Aorta (tissue), 5 donors: ENCODE measurements at places on chromosomes 11 and 22. TPM values are rescaled to one million over a fixed set of nuclear protein-coding genes. Genes with fewer than 3 reads are reported as not detected.

The MGAT3 gene
- total RNA-seq = 2.5 TPM

The KRTAP5-8 gene
- total RNA-seq = 0.42 TPM

The GAS2 gene
- total RNA-seq = 2.1 TPM

The TTC36 gene
- 0.42 TPM for total RNA-seq

The ARAP1 gene
- total RNA-seq = 61.9 TPM

The MPZL3 gene
- total RNA-seq = 1.6 TPM

GRCh38 chr11:27208846-27209245 lies 154.2 kb downstream of the CCDC34 start:
- DNase-seq = no peak

DNA sequence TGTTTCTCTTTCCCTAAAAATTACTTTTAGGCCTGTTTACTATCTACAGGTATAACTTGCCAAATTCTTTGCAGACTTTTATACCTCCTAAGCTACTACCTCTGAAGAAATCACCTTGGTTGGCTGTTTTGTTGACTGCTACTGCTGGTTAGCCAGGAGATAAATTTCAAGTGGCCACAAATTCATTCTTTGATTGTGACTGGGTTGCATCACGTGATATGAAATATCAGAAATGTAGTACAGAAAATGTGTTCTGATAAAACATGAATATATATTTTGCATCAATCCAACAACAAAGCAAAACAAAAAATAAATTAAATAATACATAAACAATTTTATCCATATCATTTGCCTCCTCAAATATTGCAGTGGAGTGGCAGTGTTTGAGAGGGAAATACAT lies 291.1 kb downstream of the CNTN5 start:
- DNase-seq = no peak

- DNase-seq = no peak
These were observed 47.7 kb downstream of the AMOTL1 start for GRCh38 chr11:94815705-94816344.

- DNase-seq = no peak
These were observed 25.4 kb downstream of the TENM4 start for GRCh38 chr11:79415411-79415810.

DNA sequence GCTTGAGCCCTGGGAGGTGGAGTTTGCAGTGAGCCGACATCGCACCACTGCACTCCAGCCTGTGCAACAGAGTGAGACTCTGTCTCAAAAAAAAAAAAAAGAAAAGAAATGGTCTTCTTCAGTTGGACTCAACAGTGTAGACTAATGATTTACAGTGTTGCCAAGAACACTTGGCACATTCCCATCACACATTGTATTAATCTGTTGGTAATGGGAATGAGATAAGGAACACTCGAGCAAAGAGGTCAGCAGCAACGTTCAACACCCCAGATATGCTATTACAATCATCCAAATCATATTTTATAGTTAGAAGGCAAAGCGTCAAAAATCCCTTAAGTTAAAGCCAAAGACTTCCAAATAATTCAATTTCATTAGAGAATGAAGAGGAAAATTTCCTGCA lies 14.5 kb downstream of the CDON start:
- DNase-seq = no peak

GRCh38 chr11:125108469-125108868 lies 3.0 kb downstream of the TMEM218 start:
- no peak for DNase-seq

GRCh38 chr11:96481771-96482170 lies 92.0 kb downstream of the JRKL start:
- DNase-seq = no peak

DNA sequence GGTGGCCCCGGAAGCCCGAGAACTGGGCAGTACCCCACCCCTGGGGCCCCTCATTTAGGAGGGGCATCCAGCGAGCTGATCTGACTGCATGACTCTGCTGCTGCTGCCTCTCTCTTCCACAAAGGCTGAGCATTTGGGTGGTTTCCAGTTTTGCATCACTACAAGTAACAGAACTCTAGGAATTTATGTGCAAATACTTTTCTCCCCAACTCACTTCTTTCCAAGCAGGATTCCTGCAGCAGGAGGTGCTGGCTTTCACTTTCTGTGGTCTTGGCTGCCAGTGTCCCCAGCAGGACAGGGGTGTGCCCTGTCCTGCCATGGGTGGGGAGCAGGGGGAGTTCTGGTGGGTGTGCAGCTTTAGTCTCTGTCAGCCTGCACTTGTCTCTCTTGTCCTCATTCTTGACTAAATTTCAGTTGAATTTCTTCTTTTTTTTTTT lies 21.2 kb downstream of the UPB1 start:
- no peak for DNase-seq

DNA sequence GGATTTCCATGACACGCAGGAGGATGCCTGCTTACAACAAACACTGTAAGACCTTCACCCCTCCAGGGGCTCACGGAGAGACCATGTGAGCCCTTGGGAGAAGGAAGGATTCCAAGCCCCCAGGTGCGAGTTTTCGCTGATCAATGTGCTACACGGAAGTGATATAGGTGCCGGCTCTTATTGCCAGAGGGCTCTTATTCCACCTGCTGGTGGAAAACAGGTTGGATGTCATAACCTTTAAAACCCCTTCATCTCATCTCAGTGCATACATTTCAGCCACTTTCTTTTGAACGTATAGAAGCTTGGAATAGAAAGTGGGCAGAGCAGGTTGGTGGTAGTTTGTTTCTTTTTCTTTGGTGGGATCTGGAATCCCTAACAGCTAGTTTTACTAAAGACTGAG lies 25.8 kb downstream of the LAYN start:
- no peak for DNase-seq

DNA sequence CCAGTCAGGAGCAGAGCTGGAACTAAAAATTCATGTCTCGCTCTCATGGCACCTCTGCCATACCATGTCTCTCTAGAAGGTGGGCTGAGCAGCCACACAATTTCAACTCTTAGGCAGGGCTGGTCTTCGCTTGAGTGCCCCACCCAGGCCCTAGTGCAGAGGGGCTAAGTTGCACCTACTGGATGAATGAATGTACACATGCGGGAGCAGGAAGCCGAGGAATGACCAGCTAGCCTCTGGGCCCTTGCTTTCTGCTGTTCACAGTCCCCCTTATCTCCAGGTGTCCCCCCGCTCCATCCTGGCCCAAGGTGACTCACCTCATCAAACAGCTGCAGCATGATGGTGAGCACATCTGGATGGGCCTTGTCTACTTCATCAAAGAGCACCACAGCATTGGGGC lies 57.5 kb upstream of the PHOX2A start:
- DNase-seq = no peak

- peak; percentile 80 for DNase-seq
These were observed 19.3 kb downstream of the CREB3L1 start for GRCh38 chr11:46296528-46297448.

- no peak for DNase-seq
These were observed 14.0 kb downstream of the SERPINH1 start for GRCh38 chr11:75576017-75576416.

DNA sequence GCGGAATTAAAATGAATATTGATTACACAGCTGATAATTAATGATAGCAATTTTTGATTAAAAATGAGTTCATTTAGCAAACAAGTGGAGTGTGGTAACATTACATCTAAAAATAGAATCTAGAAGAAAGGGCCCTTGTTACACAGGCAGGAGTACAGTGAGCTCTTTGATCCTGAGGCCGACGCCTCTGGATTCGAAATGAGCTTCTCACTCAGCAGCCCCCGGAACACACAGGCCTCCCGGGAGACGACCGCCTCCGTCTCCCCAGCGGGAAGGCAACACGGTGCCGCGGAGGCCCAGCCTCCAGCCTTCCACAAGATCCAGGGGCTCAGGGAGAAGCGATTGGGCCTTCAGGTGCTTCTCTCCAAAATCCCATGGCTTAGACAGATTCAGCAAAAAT lies 379.1 kb downstream of the BRD1 start:
- no peak for DNase-seq
